Naive B cell (primary cell): ENCODE measurements at places on chromosomes 5 and 9.

DNA sequence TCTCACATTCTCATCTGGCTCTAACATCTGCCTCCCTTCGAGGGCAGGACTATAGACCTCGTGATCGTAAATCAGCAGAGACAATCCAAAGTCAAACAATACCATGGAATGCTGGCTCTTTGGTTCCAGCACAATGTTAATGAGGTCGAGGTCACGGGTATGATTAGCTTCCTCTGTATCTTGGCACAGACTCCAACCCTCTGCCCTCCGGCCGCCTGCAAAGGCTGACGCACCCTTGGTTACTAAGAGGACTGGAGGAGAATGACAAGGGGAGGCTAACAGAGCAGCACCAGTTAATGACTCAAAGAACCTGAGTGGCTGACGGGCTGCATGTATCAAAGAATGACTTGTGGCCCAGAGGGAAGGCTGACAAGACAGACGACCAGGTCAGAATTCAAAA, 10.1 kb downstream of the LHFPL2 start:
- no peak for DNase-seq
- H3K4me1 ChIP-seq: peaks cover 36% of the 10 kb centered on the region
- H3K27ac ChIP-seq: no peak overlapping the region
- H3K36me3 ChIP-seq: peaks cover 8% of the 10 kb centered on the region
- no peaks in the 10 kb centered on the region for H3K27me3 ChIP-seq

DNA sequence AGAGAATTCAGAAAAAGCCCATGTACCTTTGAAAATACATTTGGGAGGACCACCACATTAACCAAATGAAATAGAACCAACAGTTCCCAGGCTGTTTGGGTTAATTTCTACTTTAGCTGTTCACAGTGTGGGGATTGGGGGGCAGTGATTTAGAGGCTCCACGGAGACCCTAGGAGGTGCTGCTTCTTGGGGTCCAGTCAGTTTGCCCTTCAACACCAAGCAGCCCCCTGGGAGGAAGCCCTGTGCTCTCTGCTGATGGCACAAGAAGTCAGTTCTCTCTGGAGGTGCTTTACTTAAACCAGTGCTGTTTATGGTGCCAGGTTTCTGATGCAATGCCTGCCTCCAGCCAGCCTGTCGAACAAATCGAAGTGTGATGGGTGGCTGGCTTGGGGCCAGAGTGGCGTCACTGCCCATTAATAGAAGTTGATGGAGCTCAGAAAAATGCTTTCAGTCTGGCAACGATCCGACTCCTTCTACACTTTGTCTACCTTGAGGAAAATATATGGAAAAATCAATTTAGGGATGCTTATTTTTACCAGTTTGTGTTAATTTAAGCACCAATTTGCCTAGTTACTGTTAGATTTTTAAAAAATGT, 134.0 kb downstream of the SNX18 start:
- H3K4me3 ChIP-seq: no peak overlapping the region
- H3K36me3 ChIP-seq: peaks cover 8% of the 10 kb centered on the region
- H3K27me3 ChIP-seq: no peaks in the 10 kb centered on the region
- peaks cover 63% of the 10 kb centered on the region for H3K4me1 ChIP-seq
- DNase-seq: no peak

DNA sequence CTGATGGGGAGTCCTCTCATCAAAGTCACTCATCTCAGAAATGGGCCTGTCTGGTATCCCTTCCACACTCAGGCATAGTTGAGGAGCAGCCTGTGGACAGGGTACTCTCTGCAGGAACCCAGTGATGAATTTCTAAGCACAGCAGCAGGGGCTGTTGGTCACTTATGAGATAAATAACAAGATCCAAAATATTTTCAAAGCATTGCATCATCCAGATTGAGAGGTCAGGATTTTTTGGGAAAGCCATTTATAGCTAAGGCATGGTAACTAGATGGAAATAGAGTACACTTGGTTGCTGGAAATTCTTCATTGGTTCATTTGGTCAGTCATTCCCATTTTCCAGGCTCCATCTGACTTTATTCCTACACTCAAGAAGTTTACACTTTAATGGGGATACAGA, 246.8 kb upstream of the RAI14 start:
- DNase-seq: no peak
- H3K4me1 ChIP-seq: no peaks in the 10 kb centered on the region
- no peak overlapping the region for H3K4me3 ChIP-seq

DNA sequence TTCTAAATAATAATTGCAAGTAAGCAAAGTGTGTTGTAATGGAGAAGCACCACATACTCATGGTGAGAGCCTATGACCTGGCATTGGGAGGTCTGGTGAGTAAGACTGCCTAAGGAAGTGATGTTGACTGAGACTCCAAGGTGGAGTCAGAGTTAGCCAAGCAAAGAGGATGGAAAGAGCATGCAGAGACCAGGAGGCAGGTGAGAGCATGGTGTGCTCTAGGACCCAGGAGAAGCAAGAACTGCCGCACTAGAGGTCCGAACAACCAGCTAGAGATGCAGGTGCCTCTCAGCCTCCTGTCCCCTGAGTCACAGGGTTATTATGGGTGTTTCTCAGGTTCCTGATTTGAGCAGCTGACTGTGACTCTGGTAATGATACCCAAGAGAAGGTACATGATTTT, 27.3 kb downstream of the ANP32B start:
- peak overlapping the region; percentile 3 for H3K27ac ChIP-seq
- peaks cover 30% of the 10 kb centered on the region for H3K36me3 ChIP-seq
- H3K4me3 ChIP-seq: peak overlapping the region; percentile 32
- peak; percentile 35 for DNase-seq

- peaks cover 5% of the 10 kb centered on the region for H3K4me1 ChIP-seq
- no peaks in the 10 kb centered on the region for H3K36me3 ChIP-seq
- H3K27me3 ChIP-seq: no peaks in the 10 kb centered on the region
- H3K27ac ChIP-seq: no peak overlapping the region
- H3K4me3 ChIP-seq: no peak overlapping the region
- DNase-seq: no peak
Observed at GRCh38 chr5:35886381-35886780, 29.7 kb downstream of the IL7R start.

GRCh38 chr9:35691334-35691650, 1.6 kb upstream of the TPM2 start:
- DNase-seq: no peak
- peak overlapping the region; percentile 93 for H3K4me3 ChIP-seq
- peak overlapping the region; percentile 43 for H3K27ac ChIP-seq

DNA sequence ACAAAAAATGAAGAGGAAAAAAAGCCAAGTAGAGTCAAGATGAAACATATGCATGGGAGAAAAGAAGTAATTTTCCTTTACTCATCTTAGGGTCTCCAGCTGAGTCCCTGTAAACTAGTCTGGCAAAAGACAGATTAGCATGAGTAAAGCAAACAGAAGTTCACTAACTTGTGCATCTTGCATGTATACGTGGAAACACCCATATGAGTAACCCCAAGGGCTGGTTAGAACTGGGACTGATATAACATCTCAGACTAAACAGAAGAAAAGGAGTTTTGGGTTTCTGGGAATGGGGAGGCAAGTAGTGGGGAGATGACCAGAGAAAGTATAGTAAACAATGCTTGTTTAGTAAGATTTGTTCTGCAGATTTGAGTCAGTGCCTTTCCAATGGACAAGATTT, 20.1 kb upstream of the GLDC start:
- no peak for DNase-seq
- H3K27ac ChIP-seq: no peak overlapping the region
- H3K4me1 ChIP-seq: peaks cover 5% of the 10 kb centered on the region
- H3K27me3 ChIP-seq: no peaks in the 10 kb centered on the region

DNA sequence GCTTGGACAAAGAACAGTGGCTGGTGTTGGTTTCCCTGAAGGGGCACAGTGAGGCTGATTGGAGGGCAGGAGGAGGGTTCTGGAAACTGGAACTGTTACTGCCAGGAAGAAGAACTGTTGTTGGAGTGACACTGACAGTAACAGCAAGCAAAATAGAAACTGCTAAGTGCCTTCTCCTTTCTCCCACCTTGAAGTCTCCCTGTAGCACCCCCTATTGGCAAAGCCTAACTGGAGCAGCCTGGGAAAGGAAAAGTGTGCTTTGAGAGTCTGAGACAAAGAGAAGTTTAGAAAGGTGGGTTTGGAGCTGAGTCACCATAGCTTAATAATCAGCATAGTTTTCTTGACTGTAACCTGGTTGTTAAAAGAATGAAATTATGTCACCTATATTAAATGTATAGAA, 2.5 kb upstream of the TMEM174 start:
- no peak for DNase-seq
- H3K27ac ChIP-seq: no peak overlapping the region
- H3K4me3 ChIP-seq: no peak overlapping the region
- H3K27me3 ChIP-seq: peaks cover 85% of the 10 kb centered on the region

GRCh38 chr9:105458404-105458803, 10.6 kb downstream of the FSD1L start:
- H3K27ac ChIP-seq: no peak overlapping the region
- H3K4me1 ChIP-seq: no peaks in the 10 kb centered on the region
- H3K4me3 ChIP-seq: no peak overlapping the region
- H3K27me3 ChIP-seq: no peaks in the 10 kb centered on the region
- DNase-seq: no peak

- H3K36me3 ChIP-seq: no peaks in the 10 kb centered on the region
- peak; percentile 85 for DNase-seq
- H3K27me3 ChIP-seq: no peaks in the 10 kb centered on the region
- peaks cover 22% of the 10 kb centered on the region for H3K4me1 ChIP-seq
- peak overlapping the region; percentile 46 for H3K27ac ChIP-seq
- H3K4me3 ChIP-seq: peak overlapping the region; percentile 87
Observed at GRCh38 chr9:89602978-89603766, 1.6 kb upstream of the GADD45G start.

- no peak overlapping the region for H3K27ac ChIP-seq
- H3K27me3 ChIP-seq: no peaks in the 10 kb centered on the region
- DNase-seq: no peak
- no peak overlapping the region for H3K4me3 ChIP-seq
- peaks cover 7% of the 10 kb centered on the region for H3K4me1 ChIP-seq
- H3K36me3 ChIP-seq: no peaks in the 10 kb centered on the region
Observed at GRCh38 chr5:57012511-57012910, 60.6 kb upstream of the MIER3 start.

GRCh38 chr5:74201334-74202081, 439.0 kb downstream of the ENC1 start:
- no peak for DNase-seq
- no peaks in the 10 kb centered on the region for H3K36me3 ChIP-seq
- no peak overlapping the region for H3K27ac ChIP-seq
- no peak overlapping the region for H3K4me3 ChIP-seq

GRCh38 chr5:56148453-56148971, 84.6 kb downstream of the ANKRD55 start:
- H3K27ac ChIP-seq: no peak overlapping the region
- no peaks in the 10 kb centered on the region for H3K4me1 ChIP-seq
- DNase-seq: no peak
- H3K27me3 ChIP-seq: no peaks in the 10 kb centered on the region
- H3K36me3 ChIP-seq: no peaks in the 10 kb centered on the region

GRCh38 chr9:126470241-126470993, 143.3 kb upstream of the LMX1B start:
- H3K36me3 ChIP-seq: no peaks in the 10 kb centered on the region
- H3K4me1 ChIP-seq: peaks cover 64% of the 10 kb centered on the region
- no peak for DNase-seq
- peak overlapping the region; percentile 93 for H3K4me3 ChIP-seq

DNA sequence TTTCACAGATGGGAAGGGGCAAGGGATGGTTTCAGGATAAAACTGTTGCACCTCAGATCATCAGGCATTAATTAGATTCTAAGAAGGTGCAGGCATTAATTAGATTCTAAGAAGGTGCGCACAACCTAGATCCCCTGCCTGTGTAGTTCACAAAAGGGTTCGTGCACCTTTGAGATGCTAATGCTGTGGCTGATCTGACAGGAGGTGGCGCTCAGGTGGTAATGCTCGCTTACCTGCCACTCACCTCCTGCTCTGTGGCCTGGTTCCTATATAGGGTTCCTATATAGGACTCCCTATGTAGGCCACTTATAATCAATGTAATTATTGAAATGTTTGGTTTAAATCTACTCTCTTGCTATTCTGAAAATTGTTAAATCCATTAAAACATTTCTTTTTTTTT, 171.0 kb downstream of the MSX2 start:
- H3K4me3 ChIP-seq: no peak overlapping the region
- DNase-seq: no peak
- H3K36me3 ChIP-seq: no peaks in the 10 kb centered on the region

DNA sequence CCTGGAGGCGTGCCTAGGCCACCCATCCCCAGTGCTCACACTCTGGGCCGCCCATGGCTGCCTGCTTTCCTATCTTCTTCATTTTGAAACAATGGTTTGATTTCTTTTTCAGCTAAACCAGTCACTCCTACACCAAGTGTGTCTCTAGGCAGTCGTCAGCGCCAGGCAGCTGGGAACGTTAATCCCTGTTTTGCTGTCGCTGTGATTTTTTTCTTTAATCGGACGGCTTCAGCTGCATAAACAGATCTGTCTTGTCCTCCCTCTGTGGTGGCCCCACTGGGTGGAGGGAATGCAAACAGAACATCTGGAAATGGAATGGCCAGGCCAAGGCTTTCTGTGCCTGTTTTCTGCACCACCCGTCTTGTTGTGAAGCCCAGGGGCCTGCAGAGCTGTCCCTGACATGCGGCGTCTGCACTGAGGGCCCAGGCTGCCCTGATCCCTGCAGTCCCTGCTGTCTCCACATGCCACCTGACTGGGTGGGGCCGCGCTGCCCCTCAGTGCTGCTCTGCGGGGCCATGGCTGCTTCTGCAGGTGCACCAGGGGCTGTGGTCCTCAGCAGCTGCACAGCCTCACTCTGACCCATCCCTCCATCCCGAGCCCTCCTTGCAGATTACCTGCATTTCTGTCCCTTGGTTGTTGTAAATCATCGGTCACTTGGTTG, 51.5 kb downstream of the WNK2 start:
- H3K4me3 ChIP-seq: no peak overlapping the region
- peaks cover 7% of the 10 kb centered on the region for H3K4me1 ChIP-seq
- H3K36me3 ChIP-seq: peaks cover 8% of the 10 kb centered on the region
- DNase-seq: no peak
- H3K27ac ChIP-seq: no peak overlapping the region

GRCh38 chr5:94841598-94842322, 223.3 kb downstream of the SLF1 start:
- no peaks in the 10 kb centered on the region for H3K4me1 ChIP-seq
- DNase-seq: no peak
- no peaks in the 10 kb centered on the region for H3K27me3 ChIP-seq
- no peaks in the 10 kb centered on the region for H3K36me3 ChIP-seq
- H3K27ac ChIP-seq: no peak overlapping the region

DNA sequence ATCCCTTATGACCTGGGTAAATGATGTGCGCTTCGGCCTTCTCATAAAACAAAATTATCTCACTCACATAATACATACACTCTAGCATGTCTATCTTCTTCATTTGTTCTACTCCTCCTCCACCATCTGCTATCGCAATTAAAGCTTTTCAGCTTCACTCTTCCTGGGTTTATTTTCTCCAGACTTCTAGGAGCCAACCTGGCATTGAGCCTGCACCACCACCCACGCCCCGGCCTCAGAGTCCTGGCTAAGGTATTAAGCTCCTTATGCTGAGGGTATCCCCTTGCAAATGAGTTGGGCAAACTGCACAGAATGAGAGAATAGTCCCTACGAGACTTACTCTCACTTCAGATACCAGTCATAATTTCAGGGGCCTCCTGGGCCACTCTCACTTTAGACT, 236.1 kb upstream of the CDH12 start:
- H3K4me1 ChIP-seq: peaks cover 5% of the 10 kb centered on the region
- no peak overlapping the region for H3K4me3 ChIP-seq
- no peaks in the 10 kb centered on the region for H3K36me3 ChIP-seq
- peak overlapping the region; percentile 33 for H3K27ac ChIP-seq
